Stimulated activated CD4-positive, alpha-beta T cell treated with anti-CD3 and anti-CD28 coated beads, Interleukin-12 subunit alpha, Interleukin-12 subunit beta, amount 100 ng/mL, for 24 hours (primary cell): ENCODE measurements at places on chromosomes 7 and 10.

DNA sequence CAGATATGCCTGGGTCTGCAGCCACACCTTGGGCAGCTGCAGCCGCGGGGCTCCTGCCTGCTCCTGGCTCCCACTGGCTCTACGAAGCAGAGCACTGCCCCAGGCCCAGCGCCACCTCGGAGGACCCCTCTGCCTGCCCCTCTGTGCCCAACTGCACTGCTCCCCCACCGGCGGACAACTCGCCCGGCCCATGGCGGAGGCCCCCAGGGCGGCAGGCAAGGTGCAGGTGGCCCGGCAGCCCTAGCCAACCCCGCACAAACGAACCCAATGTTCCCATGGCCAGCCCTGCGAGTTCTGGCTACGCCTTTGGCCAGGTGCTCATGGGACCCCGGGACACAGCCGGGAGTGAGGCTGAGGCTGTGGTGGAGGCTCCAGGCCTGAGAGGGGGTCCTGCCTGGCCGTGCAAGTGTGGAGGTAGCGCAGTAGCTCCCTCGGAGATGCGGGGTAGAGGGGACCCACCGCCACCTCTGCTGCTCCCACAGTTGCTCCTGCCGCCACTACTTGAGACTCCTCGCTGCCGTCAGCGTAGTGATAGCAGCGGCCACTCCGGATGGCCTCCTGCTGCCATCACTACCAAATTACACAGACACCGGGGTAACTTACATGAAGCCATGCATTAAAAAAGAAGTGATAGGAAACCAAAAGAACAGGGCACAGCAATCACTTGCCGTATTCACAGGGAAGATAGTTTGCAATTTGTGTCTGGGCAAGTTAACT is 97.3 kb upstream of the SP4 start:
- no peak for DNase-seq

GRCh38 chr7:42843205-42843800 is 68.6 kb downstream of the C7orf25 start:
- no peak for DNase-seq

DNA sequence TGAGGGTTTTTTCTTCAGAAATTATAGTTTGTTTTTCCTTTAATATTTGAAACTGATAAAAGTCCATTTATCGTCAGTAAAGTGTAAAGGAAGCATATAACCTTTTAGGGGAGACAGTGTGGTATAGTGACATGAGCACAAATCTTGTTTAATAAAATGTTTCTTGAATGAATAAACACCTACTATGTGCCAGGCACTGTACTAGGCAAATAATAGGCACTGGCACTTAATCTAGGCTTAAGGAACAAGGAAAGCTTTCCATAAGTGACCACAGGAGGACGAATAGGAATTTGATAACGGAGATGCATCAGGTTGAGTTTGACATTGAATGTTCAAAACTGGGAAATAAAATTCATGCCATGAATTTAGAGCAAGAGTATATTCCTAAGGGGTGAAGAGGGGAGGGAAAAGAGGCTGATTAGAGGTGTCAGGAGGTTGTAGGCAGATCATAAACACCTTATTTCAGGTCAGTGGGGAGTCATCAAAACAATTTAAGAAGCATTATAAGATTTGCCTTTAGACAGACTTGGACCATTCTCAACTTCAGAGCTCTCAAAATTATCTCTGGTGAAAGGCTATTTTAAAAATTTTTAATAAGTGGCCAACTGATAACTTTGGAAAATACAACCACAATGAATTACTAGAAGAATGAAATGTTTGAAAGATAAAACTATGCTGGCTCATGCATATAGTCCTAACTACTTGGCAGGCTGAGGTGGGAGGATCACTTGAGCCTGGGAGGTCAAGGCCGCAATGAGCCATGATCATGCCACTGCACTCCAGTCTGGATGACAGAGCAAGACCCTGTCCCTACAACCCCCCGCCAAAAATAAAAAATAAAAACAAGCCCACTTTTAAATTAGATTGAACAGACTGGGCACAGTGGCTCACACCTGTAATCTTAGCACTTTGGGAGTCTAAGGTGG is 22.4 kb downstream of the RALA start:
- DNase-seq, result no peak

- no peak for DNase-seq
These were observed 58.7 kb upstream of the TFEC start for GRCh38 chr7:116089293-116089692.

DNA sequence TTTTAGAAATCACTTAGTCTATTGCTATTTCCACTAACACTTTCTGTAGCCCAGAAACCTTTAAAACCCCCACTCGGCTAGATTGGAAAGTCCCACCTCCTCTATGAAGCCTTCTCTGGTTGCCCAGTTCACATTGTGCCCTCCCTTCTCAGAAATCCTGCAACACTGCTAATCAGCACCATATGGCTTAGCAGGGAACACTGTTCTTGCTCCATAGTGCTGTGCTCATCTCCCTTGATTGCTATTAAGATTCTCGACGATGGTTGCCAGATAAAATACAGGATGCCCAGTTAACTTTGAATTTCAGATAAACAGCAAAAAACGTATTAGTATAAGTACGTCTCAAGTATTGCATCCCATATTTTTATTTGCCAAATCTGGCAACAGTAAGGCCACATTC is 40.1 kb upstream of the XPNPEP1 start:
- no peak for DNase-seq

GRCh38 chr10:42801135-42801534 is 18.5 kb downstream of the BMS1 start:
- DNase-seq, result no peak

DNA sequence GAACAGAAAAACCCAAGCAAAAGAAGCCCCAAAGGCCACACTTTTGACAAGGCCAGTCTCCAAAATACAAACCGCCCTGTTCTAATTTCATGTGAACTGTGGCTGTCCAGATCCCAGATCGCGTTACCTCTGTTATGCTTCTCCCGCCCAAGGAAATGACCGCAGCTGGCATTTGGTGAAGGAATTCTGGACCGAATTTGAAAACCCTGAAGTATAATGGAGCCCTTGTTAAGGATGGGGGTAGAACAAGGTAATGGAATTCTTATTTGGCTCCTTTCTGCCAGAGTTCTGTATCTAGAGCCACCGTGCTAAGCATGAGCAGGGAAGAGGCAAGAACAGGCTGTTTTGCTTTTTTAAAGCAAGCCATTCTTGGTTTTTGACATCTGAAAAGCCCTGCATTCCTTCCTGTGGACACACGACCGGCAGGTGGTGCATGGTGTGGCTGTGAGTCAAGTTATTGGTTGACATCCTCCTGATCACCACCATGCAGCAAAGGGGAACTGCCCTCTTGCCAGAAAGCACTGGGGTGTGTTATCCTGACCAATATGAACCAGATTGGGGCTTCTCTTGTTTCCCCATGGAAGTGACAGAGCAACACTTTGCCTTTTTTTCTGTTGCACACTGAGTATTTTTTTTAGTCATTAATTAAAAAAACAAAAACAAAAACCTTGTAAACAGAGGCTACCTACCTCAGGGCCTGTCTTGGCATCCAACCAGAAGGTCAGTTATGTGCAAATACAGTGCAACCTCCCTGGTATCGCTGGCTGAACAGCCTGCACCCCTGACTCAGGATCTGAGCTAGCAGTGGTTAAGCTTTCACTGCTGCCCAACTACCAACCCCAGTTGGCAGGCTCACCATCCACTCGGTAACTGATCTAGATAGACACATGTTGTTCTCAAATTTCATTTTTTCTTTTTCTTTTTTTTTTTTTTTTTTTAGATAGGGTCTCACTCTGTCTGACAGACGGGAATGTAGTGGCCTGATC is 14.2 kb downstream of the UCMA start:
- DNase-seq, result no peak

DNA sequence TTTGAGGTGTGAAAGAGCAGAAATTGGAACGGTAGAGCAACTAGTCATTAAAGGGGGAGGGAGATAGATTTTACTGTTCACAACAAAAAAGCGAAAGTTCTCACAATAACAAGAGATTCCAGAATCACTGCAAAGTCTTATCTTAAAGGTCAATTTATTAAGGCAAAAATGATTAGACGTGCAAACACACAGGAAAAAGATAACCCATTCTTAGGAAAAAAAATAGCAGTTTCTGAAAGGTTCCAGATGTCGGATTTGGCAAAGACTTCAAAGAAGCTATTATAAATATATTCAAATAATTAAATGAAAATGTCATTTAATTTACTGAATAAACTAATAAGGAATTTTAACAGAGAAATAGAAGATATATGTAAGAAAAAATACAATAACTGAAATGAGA is 70.8 kb upstream of the GNAI1 start:
- no peak for DNase-seq

DNA sequence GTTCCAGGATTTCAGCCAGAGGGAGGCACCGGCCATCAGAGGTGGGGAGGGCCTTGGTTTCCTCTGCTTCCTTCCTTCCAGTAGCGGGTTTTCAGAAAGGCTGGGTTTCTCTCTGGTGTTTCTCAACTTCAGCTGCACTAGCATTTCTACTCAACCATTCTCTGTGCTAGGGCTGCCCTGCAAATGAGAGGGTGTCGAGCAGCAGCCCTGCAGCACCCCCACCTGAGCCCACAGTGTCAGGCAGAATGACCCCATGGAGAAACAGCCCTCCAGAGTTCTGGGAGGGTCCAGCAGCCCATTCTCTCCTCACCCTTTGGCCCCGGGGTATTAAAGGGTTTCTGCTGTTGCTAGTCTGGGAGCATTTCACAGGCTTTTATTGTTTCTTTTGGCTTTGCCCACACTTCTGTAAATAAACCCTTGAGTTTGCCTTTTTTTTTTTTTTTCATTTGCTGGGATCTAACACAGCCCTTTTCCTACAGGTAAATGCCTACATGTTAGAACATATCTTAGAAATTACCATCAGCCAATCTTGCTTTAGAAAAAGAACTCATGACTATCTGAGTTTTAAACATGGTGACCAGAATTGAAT is 151.5 kb upstream of the VIPR2 start:
- no peak for DNase-seq

- no peak for DNase-seq
These were observed 611.9 kb upstream of the FOXK1 start for GRCh38 chr7:4070214-4070613.

DNA sequence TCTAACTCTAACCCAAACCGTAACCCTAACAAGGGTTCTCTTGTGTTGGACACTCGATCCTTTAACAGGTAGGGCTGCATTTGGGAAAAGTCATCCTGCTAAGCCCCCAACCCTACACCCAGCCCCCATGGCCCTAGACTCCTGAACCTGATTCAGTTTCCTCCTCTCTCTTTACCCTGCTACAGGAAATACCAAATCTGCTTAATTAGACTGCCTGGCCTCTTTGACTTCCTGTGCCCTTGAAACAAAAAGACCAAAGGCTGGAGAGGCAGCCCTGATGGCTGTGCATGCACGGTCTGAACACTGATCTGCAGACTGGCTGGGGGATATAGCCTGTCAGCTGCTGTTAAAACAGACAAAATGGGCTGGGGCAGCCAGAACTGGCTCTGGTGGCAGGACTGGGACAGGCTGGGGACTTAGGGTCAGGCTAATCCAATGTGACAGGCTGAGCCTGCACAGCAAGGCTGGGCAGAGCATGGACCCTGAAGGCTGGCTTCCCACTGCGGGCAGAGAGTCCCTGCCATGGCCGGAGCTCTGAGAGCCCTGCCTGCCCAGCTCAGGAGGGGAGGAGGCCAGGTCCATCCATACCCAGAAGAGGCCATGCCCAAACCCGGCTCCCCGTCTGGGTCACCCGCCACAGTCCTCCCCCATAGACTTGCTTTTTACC is 51.0 kb upstream of the MSMB start:
- DNase-seq, result no peak

- no peak for DNase-seq
These were observed 264.2 kb upstream of the ZMIZ1 start for GRCh38 chr10:78804411-78805032.

- DNase-seq, result no peak
These were observed 621.9 kb upstream of the GHITM start for GRCh38 chr10:83517456-83517855.

- DNase-seq, result no peak
These were observed 947.6 kb upstream of the POT1 start for GRCh38 chr7:125877246-125877645.

DNA sequence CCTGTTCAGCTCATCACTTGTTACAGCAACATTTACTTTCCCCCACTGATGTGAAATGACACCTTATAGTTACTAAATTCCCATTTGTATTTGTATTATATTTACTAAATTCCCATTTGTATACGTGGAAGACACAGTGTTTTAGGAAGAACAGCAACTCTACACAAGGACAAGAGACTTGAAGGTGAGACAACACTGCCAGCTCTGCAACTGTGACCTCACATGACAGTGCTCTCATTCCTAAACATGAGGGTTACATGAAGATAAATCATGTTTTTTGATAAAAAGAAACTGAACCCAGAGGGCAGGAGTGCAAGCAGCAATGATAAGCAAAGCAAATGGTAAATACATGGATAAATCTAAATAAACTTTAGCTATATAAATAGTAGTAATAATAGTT is 60.3 kb downstream of the ATAD1 start:
- DNase-seq, result no peak

- no peak for DNase-seq
These were observed 20.7 kb downstream of the COX15 start for GRCh38 chr10:99711129-99711719.
